GM23248 (cell line): ENCODE measurements at places on chromosomes 16 and 17.

- DNase-seq, result no peak
These were observed 7.4 kb downstream of the CTNS start for GRCh38 chr17:3643889-3644349.

DNA sequence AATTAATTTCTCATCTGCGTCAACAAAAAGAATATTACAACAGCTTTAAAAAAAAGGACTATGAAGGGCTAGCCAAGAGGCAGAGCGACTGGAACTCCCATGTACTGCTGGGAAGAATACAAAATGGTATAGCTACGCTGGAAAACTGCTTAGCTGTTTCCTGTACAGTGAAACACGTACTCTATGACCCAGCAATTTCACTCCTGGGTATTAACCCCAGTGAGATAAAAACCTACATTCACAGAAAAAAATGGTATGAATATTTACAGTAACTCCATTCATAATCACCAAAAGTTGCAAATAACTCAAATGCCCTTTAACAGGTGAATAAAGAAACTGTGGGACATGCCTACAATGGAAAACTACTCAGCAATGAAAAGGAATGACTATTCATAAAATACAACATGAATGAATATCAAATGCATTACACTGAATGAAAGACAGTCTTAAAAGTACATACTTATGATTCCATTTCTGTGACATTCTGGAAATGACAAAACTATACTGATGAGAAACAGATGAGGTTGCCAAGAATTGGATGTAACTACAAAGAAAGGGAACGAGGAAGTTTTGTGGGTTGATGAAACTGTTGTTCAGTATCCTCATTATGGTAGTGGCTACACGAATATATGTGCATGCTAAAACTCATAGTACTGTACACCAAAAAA is 27.6 kb downstream of the CMTM4 start:
- peak; percentile 88 for DNase-seq

DNA sequence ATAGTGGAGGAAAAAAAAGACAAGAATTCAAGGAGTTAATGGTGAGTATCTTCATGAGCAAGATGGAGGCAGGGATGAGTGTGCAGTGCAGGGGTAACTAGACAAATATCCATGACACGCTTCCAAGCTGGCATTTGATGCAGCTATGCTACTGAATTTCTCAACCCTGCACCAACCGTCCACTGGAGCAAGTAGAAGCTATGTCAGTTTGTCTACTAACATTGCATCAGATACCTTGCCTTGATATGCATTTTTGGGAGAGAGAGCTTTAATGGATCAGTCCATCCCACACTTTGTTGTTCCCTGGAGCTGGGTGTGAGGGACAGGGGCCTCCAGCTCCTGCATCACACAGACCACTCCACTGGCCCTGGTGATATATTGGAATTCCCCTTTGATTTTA is 16.4 kb downstream of the CCL11 start:
- peak; percentile 61 for DNase-seq

DNA sequence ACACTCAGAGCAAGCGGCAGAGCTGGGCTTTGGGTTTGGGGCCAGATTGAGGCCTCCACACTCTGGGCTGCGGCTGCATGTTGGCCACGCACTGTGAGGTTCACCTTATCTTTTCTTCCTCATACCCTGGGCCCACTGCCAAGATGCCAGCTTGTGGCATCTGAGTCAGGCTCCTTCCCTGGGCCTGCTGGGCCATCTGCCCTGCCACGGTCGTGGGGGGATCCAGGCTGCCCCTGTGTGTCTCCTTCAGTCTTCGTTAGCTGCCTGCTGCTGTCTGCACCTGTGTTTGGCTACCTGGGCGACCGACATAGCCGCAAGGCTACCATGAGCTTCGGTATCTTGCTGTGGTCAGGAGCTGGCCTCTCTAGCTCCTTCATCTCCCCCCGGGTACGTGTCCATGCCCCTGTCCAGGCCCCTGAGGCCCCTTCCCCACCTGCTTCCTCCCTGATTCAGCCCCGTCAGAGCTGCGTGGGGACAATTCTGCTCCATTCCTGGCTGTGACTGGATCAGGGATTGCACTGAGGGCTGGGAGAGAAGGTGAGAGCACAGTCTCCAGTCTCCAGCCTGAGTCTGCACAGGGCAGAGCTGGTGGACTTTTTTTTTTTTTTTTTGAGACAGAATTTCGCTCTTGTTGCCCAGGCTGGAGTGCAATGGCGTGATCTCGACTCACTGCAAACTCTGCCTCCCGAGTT is 11.2 kb downstream of the SPNS3 start:
- peak; percentile 39 for DNase-seq

DNA sequence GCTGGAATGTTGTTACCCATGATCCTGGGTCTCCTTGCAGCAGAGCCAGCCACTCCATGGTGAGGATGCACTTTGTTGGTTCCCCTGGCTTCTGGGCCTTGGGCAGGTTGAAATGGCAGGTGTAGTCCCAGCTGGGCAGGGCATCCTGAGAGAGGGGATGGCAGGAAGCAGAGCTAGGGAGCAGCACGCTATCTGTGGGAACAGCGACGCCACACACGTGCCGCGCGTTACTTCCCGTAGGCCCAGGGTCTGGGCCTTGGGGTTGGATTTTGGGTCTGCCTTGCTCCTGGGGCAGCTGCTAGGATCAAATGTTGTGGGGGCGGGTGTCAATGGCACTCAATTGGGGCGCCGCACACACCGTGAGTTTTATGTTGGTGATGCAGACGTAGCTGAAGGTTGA is 368.0 kb downstream of the CPPED1 start:
- DNase-seq, result no peak

GRCh38 chr16:66159987-66160386 is 206.5 kb upstream of the CDH5 start:
- peak; percentile 44 for DNase-seq

- DNase-seq, result no peak
These were observed 486.4 kb downstream of the NPIPA7 start for GRCh38 chr16:16865374-16865773.

- no peak for DNase-seq
These were observed 26.6 kb upstream of the GINS2 start for GRCh38 chr16:85715169-85716021.

GRCh38 chr17:40243761-40244160 is 24.7 kb downstream of the WIPF2 start:
- DNase-seq, result peak; percentile 55

DNA sequence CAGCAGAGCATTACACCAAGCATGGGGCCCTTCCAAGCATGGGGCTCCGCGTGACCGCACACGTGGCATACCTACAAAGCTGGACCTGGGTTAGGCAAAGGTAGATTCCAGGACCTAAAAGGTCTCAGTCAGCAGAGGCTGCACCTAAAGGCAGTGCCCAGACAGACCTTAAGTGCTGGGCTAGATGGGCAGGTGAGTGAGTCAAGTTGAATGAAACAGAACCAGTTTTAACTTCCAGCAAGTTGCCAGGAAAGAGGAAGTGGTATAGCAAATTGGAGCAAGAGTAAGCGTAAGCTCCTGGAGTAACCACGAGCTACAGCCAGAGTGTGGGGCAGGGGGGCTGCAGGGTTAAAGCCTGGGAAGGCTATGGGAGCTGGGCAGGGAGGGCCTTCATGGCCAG is 49.5 kb downstream of the SRCIN1 start:
- no peak for DNase-seq

DNA sequence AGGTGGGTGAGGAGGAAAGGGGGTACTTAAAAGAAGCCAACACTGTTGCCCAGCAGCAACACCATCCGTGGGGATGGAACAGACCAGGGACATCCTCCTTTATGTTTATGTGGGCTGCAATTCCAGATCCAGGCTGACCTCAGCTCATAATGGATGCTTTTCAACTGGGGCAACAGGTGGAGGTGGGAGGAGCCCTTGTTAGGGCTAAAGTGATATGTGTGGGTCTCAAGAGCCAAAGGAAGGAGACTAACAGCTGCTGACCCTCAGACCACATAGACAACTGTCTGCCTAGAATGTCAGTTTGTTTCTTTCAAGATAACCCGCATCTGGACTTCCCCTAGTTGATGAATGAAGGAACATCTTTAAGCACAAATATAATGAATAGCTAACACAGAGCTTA is 2.0 kb upstream of the INPP5K start:
- no peak for DNase-seq

DNA sequence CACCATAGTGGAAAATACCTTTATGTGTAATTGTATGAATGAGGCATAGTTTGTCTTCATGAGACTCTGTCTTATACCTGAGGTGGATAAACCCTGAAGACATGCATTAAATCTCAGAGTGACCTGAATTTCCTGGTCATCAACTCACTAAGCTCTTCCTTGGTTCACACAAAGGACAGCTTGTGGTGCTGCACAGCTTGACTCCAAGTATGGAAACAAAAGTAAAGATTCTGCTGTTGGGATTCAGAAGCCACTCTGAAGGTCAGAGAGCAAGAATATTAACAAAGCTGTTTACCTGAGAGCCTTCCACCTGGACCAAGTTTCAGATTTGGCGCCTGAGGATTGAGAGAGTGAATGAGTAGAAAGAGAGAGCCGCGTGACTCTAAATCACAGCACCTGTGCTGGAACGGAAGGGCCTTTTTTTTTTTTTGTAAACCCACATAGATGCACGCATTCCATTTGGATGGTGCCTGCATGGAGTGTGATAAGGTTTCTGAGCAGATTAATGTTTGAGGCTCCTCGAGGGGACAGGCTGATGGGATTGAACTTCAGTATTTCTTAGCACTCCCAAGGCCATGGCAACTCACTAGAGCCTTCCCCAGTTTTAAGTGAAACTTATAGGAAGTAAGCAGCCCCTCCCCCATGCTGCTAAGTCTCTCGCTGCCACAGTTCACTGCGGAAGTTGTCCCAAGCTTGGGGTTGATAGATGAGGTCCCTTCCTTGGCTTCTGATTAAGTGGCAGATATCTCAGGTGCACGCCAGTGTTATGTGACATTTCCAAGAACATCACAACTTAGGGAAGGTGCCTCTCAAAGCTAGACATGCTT is 28.7 kb downstream of the CALB2 start:
- DNase-seq, result no peak

DNA sequence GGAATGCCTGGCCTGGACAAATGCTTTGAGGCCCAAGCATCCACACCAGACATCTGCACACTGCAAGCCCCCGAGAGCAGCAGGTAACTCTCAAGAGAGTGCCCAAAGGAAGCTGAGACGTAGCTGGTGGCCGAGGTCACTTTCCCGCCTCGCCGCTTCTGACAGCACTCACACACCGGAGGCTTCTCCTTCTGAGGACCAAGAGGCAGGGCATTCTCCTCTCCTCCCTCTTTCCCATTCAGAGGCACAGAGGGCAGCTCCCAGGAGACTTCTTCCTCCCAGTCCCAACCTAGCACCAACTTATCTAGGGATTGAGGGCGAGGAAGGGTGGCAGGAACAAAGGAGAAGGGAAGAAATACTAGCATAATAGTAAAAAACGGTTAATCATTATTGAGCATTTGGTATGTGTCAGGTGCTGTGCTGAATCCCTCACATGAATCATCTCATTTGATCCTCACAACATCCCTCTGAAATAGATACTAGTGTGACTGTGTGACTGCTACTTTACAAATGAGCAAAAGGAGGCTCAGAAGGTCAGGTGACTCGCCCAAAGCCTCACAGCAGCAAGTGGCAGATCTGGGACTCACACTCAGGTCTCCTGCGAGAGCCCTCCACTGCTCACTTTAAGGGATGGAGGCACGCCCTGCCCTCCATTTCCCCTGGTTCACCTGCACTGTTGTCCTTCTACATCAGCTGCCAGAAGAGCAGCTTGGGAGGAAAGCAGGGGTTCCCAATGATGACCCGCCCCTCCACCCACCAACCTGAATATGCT is 41.8 kb downstream of the MYO18A start:
- DNase-seq, result peak; percentile 71

- DNase-seq, result no peak
These were observed 7.4 kb upstream of the FN3KRP start for GRCh38 chr17:82709024-82709675.

- peak; percentile 35 for DNase-seq
These were observed 5.1 kb downstream of the LDAF1 start for GRCh38 chr16:21163576-21163975.

GRCh38 chr17:77610518-77610893 is 348.0 kb upstream of the TNRC6C start:
- no peak for DNase-seq

- no peak for DNase-seq
These were observed 12.5 kb downstream of the KCTD13 start for GRCh38 chr16:29913514-29913913.

DNA sequence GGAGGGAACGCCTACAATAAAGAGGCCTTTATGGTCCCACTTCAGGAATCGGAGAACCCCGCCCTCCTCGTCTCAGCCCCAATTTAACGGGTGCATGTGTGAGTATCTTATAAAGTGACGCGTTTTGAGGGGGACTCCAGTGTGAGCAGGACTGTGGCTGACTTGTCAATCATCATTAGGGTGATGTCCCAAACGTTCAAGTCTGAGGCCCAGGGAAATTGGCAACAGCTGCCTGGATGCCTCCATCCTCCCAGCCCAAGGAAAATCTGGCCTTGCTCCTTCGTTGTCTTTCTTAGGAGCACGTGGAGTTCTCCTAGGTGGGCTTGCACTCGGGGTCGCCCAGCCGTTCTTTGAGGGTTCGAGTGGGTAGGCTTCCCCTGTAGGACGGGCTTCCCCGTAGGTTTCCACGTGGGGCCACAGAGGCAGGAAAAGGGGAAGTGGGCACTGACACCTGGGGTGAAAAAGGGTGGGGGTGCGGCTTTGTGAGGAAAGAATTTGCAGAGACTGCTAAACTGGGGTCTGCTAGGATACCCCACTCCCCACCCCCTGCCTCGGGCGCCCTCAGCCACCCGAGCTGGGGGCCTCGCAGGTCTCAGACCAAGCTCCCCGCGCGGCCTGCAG is 561 bp upstream of the HERPUD1 start:
- peak; percentile 44 for DNase-seq

GRCh38 chr16:70522216-70523075 is 908 bp downstream of the COG4 start:
- no peak for DNase-seq

GRCh38 chr17:82397449-82398335 is 20.5 kb upstream of the HEXD start:
- DNase-seq, result peak; percentile 38
